Stimulated activated naive CD8-positive, alpha-beta T cell treated with anti-CD3 and anti-CD28 coated beads, Interleukin-15, Interleukin-2, amounts not matched to agents 100 U/mL and 50 U/mL, for 24 hours (primary cell): ENCODE measurements at places on chromosomes 16 and 17.

- DNase-seq, result peak; percentile 46
Measured at GRCh38 chr17:77235370-77235941, 94.7 kb downstream of the SEC14L1 start.

- no peak for DNase-seq
Measured at GRCh38 chr17:57949649-57950048, 5.6 kb downstream of the CUEDC1 start.

DNA sequence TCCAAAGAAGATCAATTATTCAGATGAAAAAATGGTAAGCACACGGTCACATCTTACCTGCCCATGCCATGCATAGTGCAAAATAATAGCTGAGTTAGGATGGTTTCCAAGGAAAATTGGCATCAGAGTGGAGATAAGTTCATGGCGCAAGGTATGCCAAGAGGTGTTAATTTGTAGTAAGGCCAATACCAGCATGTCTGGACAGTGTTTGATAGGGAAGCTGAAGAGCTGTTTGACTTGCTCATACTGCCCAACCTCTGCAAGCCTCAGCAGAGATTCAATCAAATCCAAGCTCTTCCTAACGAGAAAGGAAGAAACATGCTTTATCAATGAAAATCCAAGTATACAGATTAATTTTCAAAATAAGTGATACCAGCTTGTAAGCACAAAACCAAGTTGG lies 51.0 kb downstream of the CNOT1 start:
- DNase-seq, result no peak

- peak; percentile 40 for DNase-seq
Measured at GRCh38 chr16:77223184-77223583, 24.0 kb downstream of the SYCE1L start.

- no peak for DNase-seq
Measured at GRCh38 chr17:31431852-31432658, 40.6 kb downstream of the RAB11FIP4 start.

GRCh38 chr16:72372087-72373045 lies 200.4 kb upstream of the PMFBP1 start:
- no peak for DNase-seq

DNA sequence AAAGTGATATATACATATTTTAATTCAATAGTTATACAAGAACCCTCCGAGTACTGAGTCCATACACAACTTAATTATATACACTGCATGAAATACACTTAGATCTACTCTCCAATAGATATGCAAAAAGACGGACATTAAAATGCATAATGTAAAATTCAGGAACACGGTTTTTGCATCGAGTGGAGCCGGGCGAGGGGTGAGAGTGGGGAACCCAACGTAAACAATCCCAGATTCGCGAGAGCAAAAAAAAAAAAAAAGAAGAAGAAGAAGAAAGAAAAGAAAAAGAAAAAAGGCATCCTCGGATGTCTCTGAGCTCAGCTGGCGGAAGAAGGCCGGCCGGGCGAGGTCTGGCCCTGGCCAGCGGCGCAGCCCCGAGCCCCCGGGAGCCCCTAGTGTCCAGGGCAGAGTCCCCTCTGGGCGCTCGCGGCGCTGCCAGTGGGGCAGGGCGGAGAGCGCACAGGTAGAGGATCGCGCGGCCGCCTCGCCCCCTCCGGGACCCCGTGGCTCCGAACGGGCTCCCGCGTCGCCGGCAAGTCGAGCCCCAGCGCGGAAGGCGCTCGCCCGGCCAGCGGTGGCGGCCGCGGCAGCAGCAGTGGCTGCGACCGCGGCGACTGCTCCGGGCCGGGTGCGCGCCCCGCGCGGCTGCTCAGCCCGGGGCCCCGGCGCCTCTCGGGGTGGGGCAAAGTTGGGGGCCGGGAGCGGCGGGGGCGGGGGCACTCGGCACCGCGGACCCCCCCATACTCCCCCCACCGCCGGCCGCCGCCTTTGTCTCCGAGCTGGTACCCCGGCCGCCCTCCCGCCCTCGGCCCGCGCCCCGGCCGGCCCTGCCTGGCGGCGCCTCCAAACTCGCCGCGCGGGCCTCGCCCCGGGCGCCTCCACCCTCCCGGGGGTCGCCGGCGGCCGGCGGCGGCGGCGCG lies 9.6 kb upstream of the ZFHX3 start:
- no peak for DNase-seq

DNA sequence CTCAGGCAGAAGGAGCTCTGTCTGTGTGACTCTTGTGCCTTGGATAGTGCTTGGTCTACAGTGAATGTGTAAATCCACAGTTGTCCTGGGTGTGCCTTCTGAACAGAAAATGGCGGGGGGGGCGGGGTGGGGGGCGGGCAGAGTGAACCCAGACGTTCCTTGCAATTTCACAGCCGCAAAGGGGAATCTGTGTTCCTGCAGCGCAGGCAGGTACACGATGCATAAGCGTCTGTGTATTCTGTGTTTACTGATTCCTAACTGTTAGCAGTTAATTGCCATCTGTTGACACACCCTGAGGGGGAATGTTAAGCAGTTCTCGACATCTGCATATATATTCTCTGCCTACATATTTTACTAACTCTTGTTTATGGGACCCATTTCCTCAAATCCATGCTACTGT lies 123.5 kb upstream of the ZFHX3 start:
- DNase-seq, result no peak

DNA sequence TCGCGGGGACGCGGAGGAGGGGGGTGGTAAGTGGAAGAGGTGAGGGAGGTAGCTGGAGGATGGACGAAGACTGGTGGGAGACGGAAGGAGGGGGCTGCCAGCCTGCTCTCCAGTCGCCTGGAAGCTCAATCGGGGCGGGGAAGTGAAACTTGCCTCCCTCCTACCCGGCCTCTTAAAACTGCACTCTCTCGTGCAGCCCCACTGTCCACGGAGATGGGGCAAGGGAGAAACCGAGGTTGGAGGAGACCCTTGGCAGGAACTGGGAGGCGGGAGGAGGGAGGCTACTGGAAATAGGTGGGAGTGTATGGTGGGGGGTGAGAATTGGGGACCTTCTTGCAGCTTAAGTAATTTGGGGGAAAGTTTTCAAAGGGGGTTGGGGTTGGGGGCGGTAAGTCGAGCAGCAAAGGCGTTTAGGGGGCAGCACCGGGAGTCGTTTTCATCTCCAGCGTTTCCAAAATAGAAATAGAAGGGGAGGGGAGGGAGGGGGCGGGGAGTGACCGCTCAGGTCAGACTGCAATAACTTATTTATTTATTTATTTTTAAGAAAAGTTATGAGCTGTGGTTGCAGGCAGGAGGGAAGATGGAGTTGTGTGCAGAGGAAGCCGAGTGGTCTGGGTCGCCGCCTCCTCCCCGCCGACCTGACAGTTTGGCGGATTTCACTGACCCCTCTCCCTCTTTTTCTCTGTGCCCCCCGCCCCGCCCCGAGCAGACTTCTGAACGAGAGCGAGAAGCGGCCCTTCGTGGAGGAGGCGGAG lies 1.4 kb downstream of the SOX9 start:
- no peak for DNase-seq

DNA sequence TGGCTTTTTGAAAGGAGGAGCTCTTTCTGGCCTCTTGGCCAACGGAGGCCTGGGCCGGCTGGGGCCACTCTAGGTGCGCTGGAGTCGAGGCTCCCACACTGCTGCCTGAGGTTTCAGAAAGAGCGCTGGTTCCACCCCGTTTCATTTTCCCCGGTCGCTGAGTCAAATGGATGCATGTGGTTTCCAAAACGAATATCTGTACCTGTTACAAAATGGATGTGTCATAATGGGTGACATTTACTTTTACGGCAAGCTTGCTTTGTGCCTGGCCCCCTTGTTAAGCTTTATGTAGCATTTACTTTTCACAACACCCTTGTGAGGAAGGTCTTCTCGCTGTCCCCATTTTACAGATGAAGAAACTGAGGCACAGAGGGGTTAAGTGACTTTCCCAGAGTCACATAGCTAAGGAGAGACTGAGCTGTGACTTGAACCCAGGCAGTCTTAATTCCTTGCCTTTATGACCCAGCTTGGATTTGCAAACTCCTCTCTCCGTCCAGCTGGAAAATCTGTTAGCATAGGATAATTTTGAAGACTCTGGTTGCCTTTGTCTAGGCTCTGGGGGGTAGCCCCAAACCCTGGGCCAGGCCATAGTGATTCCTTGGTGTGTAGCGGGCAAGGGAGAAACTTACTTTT lies 10.6 kb downstream of the KSR1 start:
- DNase-seq, result peak; percentile 80

- no peak for DNase-seq
Measured at GRCh38 chr16:62939687-62940086, 903.4 kb upstream of the CDH8 start.

GRCh38 chr16:7177875-7178274 lies 154.8 kb upstream of the RBFOX1 start:
- no peak for DNase-seq

DNA sequence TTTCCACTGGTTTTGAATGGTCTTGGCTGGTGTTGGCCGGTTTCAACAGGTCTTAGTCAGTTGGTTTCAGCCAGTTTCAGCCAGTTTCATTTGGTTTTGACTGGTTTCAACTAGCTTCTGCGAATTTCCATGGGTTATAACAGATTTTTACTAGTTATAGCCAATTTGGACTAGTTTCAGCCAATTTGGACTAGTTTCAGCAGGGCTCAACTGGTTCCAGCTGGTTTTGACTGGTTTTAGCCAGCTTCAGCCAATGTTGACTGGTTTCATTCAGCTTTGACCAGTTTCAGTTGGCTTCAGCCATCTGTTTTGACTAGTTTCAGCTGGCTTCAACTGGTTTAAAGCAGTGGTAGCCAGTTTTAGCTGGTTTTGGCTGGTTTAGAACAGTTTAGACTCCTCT lies 432.6 kb downstream of the UTP18 start:
- DNase-seq, result no peak

DNA sequence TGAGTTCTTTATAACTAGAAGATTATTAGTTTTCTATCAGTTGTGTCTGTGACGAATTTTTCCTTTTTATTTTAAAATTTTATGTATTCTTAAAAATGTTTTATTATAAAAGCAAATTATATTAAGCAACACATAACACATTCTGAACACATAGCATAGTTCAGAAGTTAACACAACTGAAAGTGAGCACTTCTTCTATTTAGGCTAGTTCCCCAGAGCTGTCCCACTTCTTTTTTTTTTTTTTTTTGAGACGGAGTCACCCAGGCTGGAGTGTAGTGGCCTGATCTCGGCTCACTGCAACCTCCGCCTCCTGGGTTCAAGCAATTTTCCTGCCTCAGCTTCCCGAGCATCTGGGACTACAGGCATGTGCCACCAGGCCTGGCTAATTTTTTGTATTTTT lies 37.7 kb upstream of the ALDH3A2 start:
- DNase-seq, result no peak

DNA sequence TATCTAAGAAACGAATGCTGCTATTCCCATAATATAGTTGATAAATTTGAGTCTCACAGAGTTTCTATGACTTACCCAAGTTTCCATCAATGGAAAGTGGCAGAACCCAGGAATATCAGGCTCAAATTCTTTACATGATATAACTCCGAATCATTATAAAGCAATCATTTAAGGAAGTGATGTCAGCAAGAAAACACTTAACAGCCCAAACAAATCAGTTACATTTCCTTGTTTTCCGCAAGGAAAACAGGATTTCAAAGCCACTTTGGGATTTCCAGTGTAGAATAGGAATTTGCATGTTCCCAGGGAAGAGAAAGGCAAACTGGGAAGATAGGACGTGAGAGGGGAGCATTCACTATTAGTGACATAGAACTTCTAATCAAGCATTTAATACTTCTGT lies 311.4 kb upstream of the GOT2 start:
- no peak for DNase-seq

DNA sequence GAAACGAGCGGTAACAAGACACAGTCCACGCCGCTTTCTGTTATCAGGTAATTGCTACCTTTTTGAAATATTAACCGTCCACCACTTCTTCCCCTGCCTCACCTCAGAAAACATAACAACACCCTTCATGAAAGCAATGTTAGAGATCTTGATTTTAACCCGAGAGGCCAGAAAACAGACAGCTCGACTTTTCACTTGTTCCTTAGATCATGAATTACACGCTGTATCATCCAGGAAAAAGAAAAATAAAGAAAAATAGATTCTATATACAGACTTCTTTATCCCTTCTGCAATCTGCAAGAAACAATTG lies 957.1 kb upstream of the SOX9 start:
- no peak for DNase-seq

DNA sequence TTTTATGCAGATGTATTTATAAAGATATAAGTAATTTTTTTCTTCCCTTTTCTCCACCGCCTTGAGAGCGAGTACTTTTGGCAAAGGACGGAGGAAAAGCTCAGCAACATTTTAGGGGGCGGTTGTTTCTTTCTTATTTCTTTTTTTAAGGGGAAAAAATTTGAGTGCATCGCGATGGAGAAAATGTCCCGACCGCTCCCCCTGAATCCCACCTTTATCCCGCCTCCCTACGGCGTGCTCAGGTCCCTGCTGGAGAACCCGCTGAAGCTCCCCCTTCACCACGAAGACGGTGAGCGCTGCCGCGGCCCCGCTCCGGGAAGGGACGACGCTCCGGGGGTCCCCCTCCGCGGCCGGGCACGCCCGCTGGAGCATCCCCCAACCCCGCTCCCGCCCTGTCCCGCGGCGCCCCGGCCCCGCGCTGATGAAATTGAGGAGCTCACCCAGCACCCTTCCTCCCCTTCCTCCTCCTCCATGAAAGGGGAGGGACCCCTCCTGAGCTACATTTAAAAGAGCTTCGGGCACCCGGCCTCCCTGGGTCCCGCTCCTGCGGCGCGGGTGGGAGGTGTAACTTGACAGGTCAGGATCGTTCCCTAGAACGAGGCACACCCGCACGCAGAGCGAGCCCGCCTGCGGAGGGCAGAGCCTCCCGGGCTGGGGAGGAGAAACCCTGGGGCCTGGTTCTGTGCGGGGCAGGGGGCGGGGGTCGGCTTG lies 706 bp downstream of the HLF start:
- peak; percentile 9 for DNase-seq

DNA sequence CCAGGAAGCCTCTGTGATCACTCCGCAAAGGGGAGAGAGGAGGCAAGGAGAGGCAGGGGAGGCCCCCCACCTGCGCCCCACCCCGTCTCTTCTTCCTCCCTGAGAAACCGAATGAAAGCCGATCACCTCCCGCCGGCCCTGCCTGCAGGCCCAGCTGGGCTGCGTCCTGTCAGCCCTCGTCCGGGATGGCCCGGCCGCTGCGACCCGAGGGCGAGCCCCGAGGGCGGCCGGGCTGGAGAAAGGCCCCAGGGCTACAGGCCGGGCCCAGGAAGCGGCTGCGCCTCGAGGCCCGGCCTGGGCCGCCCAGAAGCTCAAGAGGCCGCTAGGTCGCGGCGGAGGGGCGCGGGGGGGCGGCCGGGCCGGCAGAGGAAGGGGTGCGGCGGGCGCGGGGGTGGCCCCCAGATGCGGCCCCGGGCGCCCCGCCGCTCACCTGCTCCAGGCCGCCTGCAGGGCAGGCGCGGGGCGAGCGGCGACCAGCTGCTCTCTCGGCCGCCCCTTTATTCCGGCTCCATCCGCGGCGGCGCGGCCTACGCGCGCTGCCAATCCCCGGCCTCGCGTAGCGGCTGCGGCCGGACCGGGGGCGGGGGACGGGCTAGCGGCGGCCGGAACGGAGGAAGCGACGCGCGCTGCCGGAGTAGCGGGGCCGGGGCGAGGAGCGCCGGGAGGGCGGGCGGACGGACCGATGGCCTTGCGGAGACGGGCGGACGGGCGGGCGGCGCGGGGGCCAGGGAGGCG lies at the start of gene ZNF319:
Gene ZNF319 (minus strand): TSS at position 702 of the 735 bp plus-strand sequence. CDS start 2,407 bp downstream, outside the sequence.
- peak; percentile 34 for DNase-seq
